ENCODE measurements at places on chromosomes 7 and 10. TPM values are rescaled to one million over a fixed set of nuclear protein-coding genes. Genes with fewer than 3 reads are reported as not detected.

- no peak overlapping the region for H3K27ac ChIP-seq
- H3K36me3 ChIP-seq = no peaks in the 10 kb centered on the region
- H3K4me3 ChIP-seq = no peak overlapping the region
- H3K27me3 ChIP-seq = no peaks in the 10 kb centered on the region
- no peak for DNase-seq
These were observed 73.7 kb downstream of the EVX1 start for GRCh38 chr7:27316311-27316710.

DNA sequence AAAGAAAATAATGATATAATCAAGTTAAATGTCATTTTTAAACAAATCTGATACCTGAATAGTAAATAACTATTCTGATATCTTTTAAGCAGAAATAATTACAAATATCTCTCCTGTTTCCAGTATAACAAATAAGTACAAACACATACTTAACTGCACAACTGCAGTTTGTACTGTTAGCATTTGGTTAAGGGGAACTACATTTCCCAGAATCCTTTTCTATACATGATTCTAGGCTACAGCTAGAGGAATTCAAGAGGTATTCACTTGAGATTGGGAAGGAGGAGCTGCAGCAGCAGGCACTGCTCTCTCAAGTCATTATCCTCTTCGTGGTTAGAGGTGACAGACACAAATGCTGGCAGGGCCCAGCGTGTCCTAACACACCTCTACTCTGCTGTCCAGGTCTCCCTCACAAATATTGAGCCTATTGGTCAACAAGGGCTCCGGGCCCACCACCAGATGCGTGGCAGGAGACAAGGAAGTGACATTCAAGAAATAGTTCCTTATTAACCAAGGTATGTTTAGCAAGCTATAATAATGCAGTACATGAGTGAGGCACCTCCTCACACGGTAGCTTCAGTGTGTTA is 255.1 kb upstream of the MKLN1 start:
- no peak for DNase-seq
- H3K36me3 ChIP-seq = peaks cover 29% of the 10 kb centered on the region
- no peaks in the 10 kb centered on the region for H3K27me3 ChIP-seq

- H3K27ac ChIP-seq = no peak overlapping the region
- H3K27me3 ChIP-seq = no peaks in the 10 kb centered on the region
- DNase-seq = no peak
- no peak overlapping the region for H3K4me3 ChIP-seq
These were observed 68.9 kb upstream of the NFE2L3 start for GRCh38 chr7:26083113-26083512.

GRCh38 chr10:84158550-84158949 is 15.1 kb upstream of the GPR15LG start:
- peaks cover 4% of the 10 kb centered on the region for H3K27me3 ChIP-seq
- no peak overlapping the region for H3K27ac ChIP-seq
- DNase-seq = no peak
- H3K4me3 ChIP-seq = no peak overlapping the region
- H3K4me1 ChIP-seq = no peaks in the 10 kb centered on the region

- H3K4me1 ChIP-seq = peaks cover 9% of the 10 kb centered on the region
These were observed 43.7 kb downstream of the ZNF273 start for GRCh38 chr7:64946772-64947171.

DNA sequence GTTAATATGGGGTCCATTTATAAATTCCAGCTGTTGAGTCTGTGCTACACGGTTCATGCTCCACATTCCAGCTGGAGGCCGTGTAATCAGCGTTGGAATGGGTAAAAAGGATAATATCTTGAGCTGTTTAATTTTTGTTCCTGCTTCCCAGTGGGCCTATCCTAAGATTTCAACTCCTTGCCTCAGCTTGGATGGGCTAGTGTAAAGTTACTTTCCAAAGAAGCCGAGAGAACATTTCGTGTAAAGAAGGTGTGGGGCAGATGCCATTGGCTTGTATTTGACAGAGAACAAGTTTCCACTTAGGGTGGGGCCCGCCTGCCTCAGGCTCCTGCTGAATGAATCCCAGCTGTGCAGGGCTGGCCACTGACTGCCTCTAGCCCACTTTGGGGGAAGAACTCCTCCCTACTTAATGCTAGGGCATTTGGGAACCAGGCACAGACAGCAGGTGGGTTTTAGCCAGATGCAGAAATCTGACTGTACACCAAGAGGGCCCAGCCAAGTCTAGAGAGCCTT is 125.9 kb upstream of the LYZL2 start:
- H3K27me3 ChIP-seq = no peaks in the 10 kb centered on the region
- H3K36me3 ChIP-seq = no peaks in the 10 kb centered on the region
- no peak overlapping the region for H3K4me3 ChIP-seq

DNA sequence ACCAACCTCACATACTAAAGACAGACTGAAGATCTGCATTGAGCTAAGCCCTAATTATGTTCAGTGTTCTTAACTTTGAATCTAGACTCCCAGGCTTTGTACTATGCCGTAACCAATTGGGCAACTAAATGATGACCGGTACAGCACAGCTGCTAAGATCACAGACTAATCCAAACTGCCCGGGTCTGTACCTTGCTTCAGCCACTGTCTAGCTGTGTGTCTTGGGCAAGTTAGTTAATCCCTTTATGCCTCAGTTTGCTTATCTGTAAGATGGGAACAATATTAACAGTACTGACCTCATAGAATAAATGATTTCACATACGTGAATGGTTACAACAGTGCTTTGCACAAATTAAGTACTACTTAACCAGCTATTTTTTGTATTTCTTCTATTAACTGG is 205.8 kb upstream of the NFE2L3 start:
- no peak overlapping the region for H3K27ac ChIP-seq
- H3K4me1 ChIP-seq = peaks cover 13% of the 10 kb centered on the region
- peaks cover 22% of the 10 kb centered on the region for H3K27me3 ChIP-seq
- DNase-seq = no peak

GRCh38 chr7:105246256-105246655 is 142.5 kb downstream of the SRPK2 start:
- DNase-seq = no peak
- H3K27me3 ChIP-seq = no peaks in the 10 kb centered on the region
- H3K4me3 ChIP-seq = no peak overlapping the region
- H3K36me3 ChIP-seq = no peaks in the 10 kb centered on the region

DNA sequence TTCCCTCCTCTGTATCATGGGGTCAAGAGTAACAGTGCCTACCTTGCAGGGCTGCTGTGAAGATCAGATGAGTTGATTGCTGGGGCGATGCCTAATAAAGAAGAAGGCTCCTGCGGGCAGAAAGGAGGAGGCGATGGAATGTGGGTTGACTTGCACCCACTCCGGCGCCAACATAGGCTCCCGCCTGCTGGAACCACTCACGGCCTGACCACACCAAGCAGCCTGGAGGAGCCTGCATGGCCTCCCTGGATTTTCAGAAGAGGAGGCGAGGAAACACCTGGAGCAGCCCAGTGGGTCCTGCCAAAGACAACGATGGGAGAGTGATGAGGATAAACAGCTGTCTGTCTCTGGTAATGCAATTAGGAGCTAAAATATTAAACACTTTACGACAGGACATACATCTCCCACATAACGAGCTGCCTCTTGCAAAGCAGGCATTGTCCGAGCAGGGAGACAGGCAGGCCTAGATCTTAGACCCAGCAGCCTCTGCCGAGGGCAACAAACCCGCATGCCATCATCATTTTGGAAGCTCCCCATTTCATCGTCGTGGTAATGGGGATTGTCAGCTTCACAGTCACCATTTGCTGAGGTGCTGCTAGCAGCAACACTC is 302.9 kb upstream of the ZMIZ1 start:
- H3K27ac ChIP-seq = no peak overlapping the region
- H3K4me1 ChIP-seq = peaks cover 12% of the 10 kb centered on the region
- no peaks in the 10 kb centered on the region for H3K36me3 ChIP-seq
- no peak for DNase-seq

DNA sequence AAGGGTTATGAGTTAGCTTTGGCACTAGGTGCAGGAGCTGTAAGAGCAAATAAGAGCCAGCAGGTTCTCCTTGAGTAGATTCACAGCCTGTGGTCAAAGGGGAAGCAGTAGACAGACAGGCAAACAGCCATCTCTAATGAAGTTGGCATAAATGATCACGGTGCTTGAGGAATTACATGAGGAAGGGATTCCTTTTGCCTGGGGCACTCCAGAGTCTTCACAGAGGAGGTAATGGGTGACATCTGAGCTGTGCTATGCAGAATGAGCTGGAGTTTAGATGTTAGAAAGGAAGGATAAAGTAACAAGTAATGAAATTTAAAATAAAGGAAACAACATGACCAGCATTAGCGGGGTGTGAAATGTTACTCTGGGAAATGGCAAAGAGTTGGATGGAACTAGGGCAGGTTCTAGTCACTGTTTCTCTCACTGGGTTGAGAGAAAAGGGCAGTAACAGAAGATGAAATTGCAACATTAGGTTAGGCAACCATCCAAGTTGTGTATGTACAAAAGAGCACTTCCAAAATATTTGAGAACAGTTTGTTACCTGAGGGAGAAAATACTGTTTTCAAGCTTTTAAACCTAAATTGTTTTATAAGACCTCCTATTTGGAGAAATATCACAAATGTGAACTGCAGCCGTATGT is 613.8 kb downstream of the PHTF2 start:
- no peak overlapping the region for H3K4me3 ChIP-seq
- no peaks in the 10 kb centered on the region for H3K36me3 ChIP-seq

- no peak overlapping the region for H3K4me3 ChIP-seq
- no peak overlapping the region for H3K27ac ChIP-seq
- H3K36me3 ChIP-seq = no peaks in the 10 kb centered on the region
- H3K27me3 ChIP-seq = no peaks in the 10 kb centered on the region
These were observed 180.5 kb downstream of the NRP1 start for GRCh38 chr10:33153968-33154327.

GRCh38 chr10:116476461-116476860 is 48.8 kb downstream of the PNLIPRP3 start:
- H3K27me3 ChIP-seq = no peaks in the 10 kb centered on the region
- H3K27ac ChIP-seq = no peak overlapping the region
- DNase-seq = no peak
- no peaks in the 10 kb centered on the region for H3K36me3 ChIP-seq
- no peaks in the 10 kb centered on the region for H3K4me1 ChIP-seq

GRCh38 chr10:48725708-48726107 is 41.0 kb downstream of the WDFY4 start:
- no peak overlapping the region for H3K4me3 ChIP-seq
- H3K27ac ChIP-seq = no peak overlapping the region
- DNase-seq = no peak
- H3K27me3 ChIP-seq = no peaks in the 10 kb centered on the region

DNA sequence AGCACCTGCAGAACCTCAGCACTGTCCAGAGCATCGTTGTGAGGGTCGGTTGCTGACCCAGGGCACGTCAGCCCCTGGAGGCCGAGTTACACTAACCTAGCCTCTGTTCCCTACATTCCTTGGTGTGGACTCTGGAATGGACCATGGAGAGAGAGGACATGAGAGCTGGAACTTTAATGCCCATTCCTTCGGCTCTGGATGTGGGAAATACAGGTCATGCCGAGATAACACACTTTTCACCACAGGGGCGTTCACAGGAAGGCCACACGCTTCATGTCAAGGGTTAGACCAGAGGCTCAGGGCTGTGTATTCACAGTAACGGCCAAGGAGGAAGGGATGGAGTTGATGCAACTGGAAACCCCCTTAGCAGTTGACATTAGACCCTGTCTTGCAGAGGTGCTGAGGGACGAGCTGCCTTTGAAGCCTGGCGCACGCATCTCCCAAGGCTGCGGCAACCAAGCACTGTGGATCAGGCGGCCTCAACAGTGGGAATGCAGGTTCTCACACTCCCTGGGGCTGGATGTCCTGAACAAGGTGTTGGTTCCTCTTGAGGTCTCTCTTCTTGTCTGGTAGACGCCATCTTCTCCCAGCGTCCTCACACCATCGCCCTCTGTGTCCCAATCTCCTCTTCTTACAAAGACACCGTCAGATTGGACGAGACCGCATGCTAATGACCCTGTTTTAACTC is 245.2 kb downstream of the KLF6 start:
- H3K4me1 ChIP-seq = peaks cover 8% of the 10 kb centered on the region
- H3K4me3 ChIP-seq = no peak overlapping the region
- DNase-seq = no peak
- no peaks in the 10 kb centered on the region for H3K36me3 ChIP-seq
- H3K27ac ChIP-seq = peak overlapping the region; percentile 51

- H3K36me3 ChIP-seq = no peaks in the 10 kb centered on the region
- H3K4me1 ChIP-seq = peaks cover 12% of the 10 kb centered on the region
- H3K27ac ChIP-seq = no peak overlapping the region
- H3K4me3 ChIP-seq = no peak overlapping the region
- no peaks in the 10 kb centered on the region for H3K27me3 ChIP-seq
- DNase-seq = no peak
These were observed 296.1 kb upstream of the NEBL start for GRCh38 chr10:21193196-21193595.

GRCh38 chr10:51867956-51868355 is 168.6 kb upstream of the CSTF2T start:
- H3K36me3 ChIP-seq = no peaks in the 10 kb centered on the region
- DNase-seq = no peak
- no peak overlapping the region for H3K4me3 ChIP-seq
- H3K27me3 ChIP-seq = no peaks in the 10 kb centered on the region
- H3K4me1 ChIP-seq = no peaks in the 10 kb centered on the region

DNA sequence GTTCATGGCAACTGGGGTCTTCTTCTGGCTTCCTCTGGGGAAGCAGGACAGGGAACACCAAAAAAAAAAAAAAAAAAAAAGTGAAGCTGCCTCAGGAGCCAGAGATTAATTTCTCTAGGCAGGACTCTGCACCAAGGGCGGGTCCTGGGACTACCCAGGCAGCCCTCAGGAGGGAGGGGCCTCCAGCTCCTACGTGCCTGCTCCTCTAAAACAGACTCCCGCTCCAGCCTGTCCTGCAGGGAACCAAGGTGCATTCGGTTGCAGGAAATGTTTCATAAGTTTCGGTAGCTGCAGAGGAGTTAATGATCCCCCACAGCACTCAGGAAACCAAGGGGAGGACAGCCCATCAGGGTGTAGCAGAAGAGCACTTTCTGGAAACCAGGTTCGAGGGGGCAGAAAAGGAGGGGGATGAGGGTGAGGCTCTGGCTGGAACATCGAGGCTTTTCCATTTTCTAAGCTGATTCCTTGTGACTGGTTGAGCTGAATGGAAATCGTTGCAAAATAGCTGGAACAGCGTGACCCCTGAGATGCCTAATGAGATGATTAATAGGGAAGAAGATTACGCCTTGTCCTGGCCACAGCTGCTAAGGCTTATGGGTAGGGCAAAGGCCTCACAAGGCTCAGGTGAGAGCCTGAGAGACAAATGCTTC is 84.2 kb downstream of the STRA8 start:
- no peak overlapping the region for H3K4me3 ChIP-seq
- no peaks in the 10 kb centered on the region for H3K27me3 ChIP-seq
- no peaks in the 10 kb centered on the region for H3K4me1 ChIP-seq
- no peak for DNase-seq
- no peak overlapping the region for H3K27ac ChIP-seq
- H3K36me3 ChIP-seq = no peaks in the 10 kb centered on the region

The CYP26C1 gene
- total RNA-seq = 0.27 TPM

The MNX1 gene
- total RNA-seq = 0.74 TPM

The CHRM2 gene
- 2.8 TPM for total RNA-seq

The HOXA13 gene
- not detected for total RNA-seq

The SPDYE16 gene
- total RNA-seq = 0.18 TPM

The GCK gene
- total RNA-seq = 0.47 TPM

The POU6F2 gene
- not detected for total RNA-seq

The SEMA3E gene
- total RNA-seq = 8.8 TPM

The STEAP2 gene
- 13.4 TPM for total RNA-seq

The NXPH1 gene
- not detected for total RNA-seq

Measured in lower lobe of right lung (tissue), 2 donors.